Inflammatory macrophage (primary cell): ENCODE measurements at places on chromosomes 7 and 10.

GRCh38 chr7:82816272-82816671 lies 346.4 kb downstream of the PCLO start:
- no peak for DNase-seq

- no peak for DNase-seq
These were observed 1.0 kb upstream of the PLAC9 start for GRCh38 chr10:80131499-80131901.

GRCh38 chr10:16919121-16919982 lies 102.1 kb upstream of the RSU1 start:
- no peak for DNase-seq

DNA sequence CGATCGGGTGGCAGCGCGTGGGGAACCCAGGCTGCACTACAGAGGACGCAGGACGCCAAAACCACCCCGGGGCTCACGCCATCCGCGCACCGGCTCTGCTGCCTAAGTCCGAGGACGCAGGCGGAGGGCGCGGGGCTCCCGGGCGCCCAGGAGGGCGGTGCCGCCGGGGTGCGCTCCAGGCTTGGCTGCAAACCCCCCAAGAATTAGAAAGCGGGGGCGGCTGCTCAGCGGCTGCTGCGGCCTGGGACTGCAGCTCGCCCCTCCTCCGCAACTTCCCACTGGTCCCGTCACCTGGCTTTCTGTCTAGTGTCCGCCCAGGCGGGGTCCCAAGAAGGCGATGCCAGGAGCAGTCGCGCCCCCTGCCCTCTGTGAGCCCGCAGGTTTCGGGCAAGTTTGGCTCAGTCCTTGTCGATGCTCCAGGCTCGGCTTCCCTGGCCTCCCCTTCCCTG lies 1.7 kb upstream of the POU6F2 start:
- DNase-seq: no peak

GRCh38 chr7:34309116-34309515 lies 348.9 kb upstream of the NPSR1 start:
- DNase-seq: no peak

DNA sequence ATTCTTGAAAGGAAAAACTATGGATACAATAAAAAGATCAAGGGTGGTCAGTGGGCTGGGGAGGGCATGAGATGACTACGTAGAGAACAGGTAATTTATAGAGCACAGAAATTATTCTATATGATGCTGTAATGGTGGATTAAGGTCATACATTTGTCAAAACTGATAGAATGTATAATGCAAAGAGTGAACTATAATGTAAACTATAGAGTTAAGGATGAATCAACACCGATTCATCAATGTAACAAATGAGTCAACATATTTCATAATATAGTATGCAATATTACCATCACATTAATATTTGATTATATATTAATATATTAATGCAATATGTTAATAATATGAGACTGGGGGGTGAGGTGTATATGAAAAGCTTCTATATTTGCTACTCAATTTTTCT lies 555.6 kb upstream of the POT1 start:
- DNase-seq: no peak

DNA sequence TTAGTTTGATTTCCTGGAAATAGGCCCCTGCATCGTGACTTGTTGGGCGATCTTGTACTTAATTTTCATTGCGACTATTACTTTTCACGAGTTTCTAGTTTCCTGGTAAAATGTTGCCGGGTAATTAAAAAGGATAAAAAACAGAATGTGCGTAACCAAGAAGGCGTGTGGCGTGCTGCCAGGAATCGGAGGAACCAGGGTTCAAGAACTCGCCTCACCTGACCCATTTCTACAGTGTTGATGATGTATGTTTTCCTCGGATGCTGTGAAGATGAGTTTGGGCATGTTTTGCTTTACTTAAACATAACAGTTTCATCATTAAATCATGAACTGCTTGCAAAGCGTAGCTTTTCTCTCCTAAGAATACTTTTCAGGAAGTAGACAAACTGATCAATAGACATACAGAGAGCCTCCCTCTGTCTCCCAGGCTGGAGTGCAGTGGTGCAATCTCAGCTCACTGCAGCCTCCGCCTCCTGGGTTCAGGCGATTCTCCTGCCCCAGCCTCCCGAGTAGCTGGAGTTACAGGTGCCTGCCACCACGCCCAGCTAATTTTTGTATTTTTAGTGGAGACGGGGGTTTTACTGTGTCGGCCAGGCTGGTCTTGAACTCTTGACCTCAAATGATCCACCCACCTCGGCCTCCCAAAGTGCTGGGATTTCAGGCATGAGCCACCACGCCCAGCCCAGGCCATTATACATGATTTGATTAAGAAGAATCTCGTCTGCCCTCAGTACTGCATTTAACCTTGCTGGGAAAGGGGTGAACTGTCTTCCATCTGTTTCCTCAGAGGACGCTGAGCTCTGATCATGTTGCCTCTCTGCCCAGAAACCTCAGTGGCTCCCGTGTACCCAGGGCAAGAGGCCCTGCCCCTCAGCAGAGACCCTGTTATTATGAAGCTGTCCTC lies 9.1 kb downstream of the FOXK1 start:
- DNase-seq: no peak

- DNase-seq: peak; percentile 66
These were observed 11.2 kb upstream of the SLC35B4 start for GRCh38 chr7:134327896-134328295.

GRCh38 chr7:51308265-51308664 lies 8.3 kb downstream of the COBL start:
- no peak for DNase-seq

GRCh38 chr10:114489521-114490310 lies 85.4 kb upstream of the AFAP1L2 start:
- no peak for DNase-seq

- DNase-seq: no peak
These were observed 5.3 kb downstream of the CLDN15 start for GRCh38 chr7:101232141-101232850.

DNA sequence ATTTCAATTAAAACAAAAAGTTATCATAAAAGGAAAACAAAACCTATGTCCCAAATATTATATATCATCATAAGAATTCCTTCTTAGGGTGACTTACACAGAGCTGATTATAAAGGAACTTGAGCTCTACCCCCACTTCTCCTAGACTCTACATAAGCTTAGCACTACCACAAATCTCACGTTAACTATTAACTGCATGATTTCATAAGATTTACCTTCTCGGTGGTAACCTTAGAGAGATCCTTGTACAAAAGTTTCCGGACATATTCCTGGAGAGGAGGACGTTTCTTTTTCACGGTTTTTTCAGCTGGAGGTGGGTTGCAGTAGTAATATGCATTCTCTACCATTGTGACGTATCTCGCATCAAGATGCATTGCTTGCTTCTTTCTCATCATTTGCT lies 83.7 kb downstream of the UPF2 start:
- DNase-seq: no peak

- DNase-seq: no peak
These were observed 322.8 kb upstream of the SORCS1 start for GRCh38 chr10:107487284-107487683.

DNA sequence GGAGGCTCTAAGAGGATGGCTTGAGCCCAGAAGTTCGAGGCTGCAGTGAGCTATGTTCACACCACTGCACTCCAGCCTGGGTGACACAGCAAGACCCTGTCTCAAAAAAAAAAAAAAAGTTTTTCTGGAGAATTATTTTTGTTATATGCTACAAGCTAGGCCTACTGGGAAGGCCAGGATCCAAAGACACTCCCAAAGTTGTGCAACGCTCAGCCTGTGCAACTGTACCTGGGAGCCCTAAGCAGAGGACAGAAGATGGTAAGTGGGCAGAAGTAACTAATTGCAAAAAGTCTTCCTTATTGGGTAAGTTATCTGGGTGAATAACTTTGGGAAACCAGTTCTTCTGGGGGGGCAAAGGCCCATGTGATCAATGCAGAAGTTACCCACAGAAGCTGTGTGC lies 17.3 kb downstream of the HIP1 start:
- DNase-seq: no peak
